ENCODE measurements at places on chromosomes 13 and 19. TPM values are rescaled to one million over a fixed set of nuclear protein-coding genes. Genes with fewer than 3 reads are reported as not detected.

DNA sequence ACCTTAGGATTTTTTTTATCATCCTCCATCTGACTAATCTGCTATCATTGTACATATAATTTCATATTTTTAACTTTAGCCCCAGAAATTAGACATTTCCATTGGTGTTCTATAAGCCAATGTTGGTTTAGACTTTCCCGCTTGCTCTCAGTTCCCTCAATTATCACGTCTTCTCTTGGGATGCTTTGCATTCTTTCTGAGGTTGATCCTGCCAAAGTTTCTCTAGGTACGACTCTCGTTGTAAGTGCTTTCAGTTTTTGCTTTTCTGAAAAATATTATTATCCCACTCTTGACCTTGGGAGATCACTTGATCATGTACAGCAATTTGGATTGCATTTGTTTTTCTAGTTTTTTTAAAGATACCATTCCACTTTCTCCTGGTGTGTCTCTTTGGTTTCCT is 270.2 kb downstream of the IRS2 start:
- no peak for DNase-seq

GRCh38 chr19:29201855-29202254 is 11.1 kb downstream of the UQCRFS1 start:
- DNase-seq, result no peak

- peak; percentile 86 for DNase-seq
Observed at GRCh38 chr19:38877781-38878574, at the start of gene RINL. TSS of gene RINL (minus strand) at chr19:38878275. CDS start at chr19:38876742, 1,533 bp downstream.

Gene KANK3
- total RNA-seq, result 4.4 TPM

DNA sequence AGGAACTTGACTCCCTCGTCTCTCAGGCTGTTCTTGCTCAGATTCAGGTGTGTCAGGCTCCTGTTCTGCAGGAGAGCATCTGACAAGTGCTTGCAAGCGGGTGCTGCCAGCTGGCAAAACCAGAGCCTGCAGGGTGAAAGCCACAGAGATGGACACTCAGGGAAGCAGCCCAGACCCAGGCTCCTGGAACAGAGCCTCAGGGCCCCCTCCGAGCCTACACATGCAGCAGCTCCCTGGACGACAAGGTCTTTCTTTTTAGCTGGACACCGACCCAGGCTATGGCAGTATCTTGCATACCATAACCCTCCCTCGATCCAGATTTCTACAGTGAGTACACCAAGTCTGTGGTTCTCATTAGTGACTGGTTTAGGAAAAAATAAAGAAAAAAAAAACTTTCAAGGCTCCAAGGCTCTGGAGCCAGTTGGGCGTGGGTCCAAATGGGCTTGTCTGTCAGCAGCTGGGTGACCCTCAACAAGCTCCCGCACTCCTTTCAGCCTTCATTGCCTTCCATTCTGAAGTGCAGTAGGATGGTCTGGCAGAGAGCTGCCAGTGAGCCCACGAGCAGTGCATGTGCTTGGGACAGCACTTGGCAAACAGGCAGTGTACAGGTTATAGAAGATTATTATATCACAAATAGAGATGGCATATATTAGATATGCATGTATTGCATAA is 29.9 kb downstream of the NLRP13 start:
- DNase-seq, result no peak

- DNase-seq, result peak; percentile 20
Observed at GRCh38 chr19:31330761-31331160, 18.5 kb downstream of the TSHZ3 start.

DNA sequence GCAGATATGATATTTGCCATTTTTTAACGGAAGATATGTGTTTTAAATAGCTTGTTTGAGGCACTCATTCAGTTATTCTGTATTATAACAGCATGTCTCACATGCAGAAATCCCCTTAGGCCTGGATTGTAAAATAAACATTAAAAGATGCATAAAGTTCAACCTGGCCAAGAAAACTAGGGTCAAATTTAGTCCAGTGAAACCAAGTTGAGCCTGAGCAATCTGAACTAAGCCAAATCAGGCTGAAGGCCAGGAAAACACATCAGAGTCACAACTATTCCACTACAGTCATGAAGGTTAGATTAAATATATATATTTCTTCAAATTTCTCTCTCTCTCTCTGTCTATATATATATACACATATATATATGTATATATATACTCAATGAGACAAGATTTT is 504.8 kb downstream of the SLITRK1 start:
- DNase-seq, result peak; percentile 46

Gene CFD
- 1,275 TPM for total RNA-seq

DNA sequence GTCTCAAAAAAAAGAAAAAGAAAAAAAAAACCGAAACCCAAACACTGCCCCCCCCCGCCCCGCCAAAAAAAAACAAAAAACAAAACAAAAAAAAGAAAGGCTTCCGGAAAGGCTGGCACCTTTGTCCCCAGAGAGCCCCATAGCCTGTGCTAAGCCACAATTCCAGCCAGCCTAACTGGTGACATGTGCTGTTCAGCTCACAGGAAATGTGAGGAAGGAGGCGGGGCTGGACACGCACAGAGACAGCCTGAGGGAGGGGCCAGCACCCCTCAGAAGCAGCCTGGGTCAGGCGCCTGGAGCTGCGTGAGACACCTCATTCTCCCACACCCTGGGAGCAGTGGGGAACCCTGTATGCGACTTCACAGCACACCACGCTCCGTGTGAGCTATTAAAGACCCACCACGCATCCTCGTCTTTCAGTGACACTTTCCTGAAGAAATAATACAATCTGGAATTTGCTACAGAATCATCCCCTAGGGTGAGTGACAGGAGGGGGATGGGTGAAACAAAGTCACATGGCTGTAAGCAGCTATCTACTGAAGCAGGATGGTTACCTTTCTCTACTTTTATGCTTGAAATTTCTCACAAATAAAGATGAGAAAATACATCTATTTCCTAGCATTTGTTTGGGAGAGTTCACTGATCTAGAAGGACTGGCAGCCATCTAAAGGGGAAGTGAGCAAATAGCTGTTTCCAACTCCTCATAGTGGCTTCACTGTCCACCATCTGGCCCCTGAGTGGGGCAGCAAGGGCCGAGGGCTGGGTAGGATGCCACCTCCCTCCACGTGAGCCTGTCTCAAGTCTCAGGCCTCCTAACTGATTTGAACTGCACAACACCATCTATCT is 12.3 kb upstream of the SLC35E1 start:
- peak; percentile 82 for DNase-seq

Gene SYNGR4
- not detected for total RNA-seq

Gene ZIC2
- total RNA-seq, result not detected

DNA sequence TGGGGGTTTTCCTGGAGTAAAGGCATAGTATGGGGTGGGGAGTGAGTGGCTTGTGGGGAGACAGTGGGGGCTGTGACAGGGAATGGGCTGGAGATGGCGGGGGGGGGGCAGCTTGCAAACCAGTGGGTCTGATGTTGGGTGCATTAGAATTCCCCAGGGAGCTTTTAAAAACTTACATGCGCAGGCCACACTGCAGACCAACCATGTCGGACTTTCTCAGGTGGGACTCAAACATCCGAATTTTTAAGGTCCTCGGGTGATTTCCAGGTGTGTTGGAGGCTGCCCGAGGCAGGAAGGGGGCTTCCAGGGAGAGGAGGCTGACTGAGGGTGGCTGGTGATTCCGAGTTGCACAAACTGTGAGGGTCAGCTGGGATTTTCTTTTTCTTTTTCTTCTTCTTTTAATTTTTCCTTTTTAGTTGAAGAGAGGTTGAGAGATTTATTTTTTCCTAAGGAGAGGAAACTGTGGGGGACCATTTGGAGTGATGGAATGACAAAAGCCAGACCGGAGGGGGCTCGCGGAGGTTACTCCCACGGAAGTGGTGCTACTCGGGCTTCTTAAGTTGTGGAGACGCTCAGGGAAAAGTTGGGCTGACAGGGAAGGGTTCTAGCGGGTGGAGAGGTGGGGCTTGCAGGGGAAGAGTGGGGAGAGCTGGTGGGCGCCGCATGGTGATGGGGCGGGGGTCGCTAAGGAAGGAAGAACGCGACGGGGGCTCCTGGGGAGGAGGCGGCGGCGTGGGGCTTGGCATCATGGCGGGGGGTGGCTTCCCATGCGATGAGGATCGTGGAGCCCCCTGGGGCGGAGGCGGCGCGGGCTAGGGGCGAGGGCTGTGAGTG is 997 bp upstream of the CACNG8 start:
- no peak for DNase-seq

- peak; percentile 76 for DNase-seq
Observed at GRCh38 chr13:41311406-41312175, 524 bp downstream of the NAA16 start.

- DNase-seq, result peak; percentile 98
Observed at GRCh38 chr19:58002384-58003173, at the start of gene ZNF606. TSS of gene ZNF606 (minus strand) at chr19:58002820. CDS start at chr19:58001319, 1,501 bp downstream.

DNA sequence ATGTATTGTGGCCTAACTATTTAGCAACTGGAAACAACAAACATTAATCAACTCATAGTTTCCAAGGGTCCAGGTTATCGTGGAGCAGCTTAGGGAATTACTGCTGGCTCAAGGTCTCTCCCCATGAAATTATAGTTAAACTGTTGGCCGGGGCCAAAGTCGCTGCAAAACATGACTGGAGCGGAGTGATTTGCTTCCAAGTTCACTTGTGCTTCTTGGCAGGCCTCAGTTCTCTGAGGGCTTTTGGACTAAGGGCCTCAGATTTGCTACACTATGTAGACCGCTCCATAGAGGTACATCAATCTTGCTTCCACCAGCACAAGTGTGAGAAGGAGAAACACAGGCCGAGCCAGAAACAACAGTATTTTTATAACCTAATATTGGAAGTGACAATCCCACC is 9.4 kb upstream of the KBTBD7 start:
- DNase-seq, result no peak

Gene KLK15
- not detected for total RNA-seq

- DNase-seq, result no peak
Observed at GRCh38 chr19:5153601-5154128, 184.8 kb downstream of the KDM4B start.

GRCh38 chr19:45601115-45601514 is 897 bp downstream of the GPR4 start:
- no peak for DNase-seq

Gene TUBB4A
- 0.89 TPM for total RNA-seq

Gene PRR19
- total RNA-seq, result not detected

GRCh38 chr13:98343461-98343860 is 166.4 kb upstream of the RNF113B start:
- DNase-seq, result no peak

DNA sequence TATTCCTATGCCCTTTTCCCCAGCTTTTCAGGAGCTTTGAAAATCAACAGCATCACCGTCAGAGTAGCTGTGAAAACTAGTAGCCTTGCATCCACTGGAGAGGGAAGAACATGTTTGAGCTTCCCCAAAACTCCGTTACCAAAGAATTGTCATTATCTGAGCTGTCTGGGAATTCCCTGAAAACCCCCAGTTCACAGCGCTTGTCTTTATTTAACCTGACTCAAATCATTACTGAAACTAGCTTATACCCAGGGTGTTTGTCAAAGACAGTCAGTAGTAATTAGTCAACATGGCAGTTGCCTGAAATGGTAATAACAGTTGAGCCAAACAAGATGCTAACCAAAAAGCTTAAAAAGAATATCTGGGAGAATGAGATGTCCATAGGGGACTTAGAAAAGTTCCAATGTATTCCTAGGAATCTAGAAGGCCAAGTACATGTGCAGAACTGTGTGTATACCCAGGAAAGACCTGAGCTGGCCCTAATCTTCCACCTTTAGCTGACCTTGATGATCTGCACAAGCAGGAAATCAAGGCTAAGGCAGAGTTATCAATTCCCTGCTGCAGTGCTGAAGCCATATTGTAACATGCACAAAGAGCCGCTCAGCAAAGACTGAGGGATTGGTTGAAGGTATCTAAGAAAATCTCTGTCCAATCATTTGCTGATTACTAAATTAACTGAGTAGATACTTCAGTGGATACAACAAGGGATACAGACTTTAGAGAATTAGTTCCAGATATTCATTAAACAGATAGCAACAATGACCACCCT is 130.8 kb downstream of the KL start:
- DNase-seq, result no peak

DNA sequence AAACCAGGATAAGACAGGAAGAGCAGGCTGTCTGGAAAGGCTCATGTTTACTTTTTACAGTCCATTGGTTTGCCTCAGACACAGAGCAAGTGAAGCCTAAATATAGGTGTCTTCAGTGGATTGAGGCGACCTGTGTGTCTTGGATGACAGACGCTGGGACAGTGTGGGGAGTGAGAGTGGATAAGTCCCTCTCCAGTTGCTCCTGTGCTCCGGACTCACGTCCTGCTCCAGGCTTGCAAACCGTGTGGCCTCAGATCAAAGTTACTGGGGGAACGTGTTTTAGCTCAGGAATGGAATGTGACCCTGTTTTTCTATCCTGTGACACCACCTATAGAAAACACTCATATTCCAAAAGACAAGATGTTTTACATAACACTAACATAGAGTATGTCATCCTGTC is 465.7 kb downstream of the MYO16 start:
- DNase-seq, result no peak

DNA sequence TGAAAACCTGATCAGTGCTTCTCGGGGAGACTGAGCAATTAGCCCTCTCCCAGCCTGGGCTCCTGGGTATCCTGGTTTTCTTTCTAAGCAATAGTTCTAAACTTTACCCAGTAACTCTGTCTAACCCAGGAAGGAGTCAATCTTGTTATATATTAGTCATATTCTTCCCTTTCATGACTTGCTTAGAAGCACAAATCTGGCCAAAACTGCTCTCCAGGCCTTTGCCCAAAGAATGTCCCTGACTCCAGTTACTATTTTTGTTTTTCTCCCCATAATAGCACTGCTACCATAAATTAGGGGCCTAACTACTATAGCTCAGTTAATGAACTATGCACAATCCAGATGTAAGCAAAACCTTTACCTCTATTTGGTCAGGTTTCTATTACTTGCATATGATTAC is 355.8 kb upstream of the HTR2A start:
- no peak for DNase-seq

Gene LILRA6
- 0.58 TPM for total RNA-seq

- DNase-seq, result no peak
Observed at GRCh38 chr19:2087621-2088100, 8.5 kb downstream of the MOB3A start.

- DNase-seq, result no peak
Observed at GRCh38 chr13:40341501-40341900, 324.9 kb downstream of the FOXO1 start.

Gene PDX1
- total RNA-seq, result not detected

Gene ITGBL1
- total RNA-seq, result 8.1 TPM

Gene ZNF135
- 6.8 TPM for total RNA-seq

DNA sequence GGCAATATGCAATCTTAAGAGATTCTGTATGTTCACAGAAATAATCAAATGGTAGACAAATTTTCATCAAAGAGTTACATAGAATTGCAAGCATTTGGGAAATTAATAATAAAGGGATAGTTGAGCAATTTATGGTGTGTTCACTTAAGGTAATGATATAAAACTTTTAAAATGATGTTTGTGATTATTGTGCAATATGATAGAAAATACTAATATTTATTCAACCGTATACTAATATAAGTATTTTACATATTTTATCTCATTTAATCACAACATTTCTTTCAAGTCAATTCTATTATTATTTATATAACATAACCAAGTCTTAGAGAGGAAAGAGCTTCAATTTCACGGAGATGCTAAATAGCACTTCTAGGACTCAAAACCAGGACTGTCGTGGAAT is 716.8 kb upstream of the MIR17HG start:
- no peak for DNase-seq

Gene ABHD13
- total RNA-seq, result 21.9 TPM
